Cortex of kidney (tissue), 1 donor: ENCODE measurements at places on chromosomes 4 and X.

DNA sequence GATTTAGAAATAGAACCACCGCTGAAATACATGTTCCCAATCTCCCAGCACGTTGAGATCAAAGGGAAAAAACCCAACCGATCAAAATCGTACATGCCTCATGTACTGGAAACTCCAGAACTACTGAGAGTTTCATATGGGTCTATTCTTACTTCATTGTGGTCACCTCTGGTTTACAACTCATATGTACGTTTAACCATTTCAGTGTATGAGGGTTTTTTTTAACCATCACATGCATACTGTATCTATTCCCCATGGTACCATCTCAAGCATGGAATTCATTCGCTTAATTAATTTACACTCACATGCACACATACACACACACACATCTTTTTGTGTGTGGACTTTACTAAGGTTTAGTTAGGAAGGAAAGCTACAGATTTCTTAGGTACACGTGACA, 46.0 kb upstream of the CLNK start:
- DNase-seq: no peak

- no peak for DNase-seq
These were observed 26.4 kb downstream of the ENPP6 start for GRCh38 chr4:184191267-184191666.

- DNase-seq: no peak
These were observed 2.4 kb downstream of the LONRF3 start for GRCh38 chrX:118976599-118977340.

DNA sequence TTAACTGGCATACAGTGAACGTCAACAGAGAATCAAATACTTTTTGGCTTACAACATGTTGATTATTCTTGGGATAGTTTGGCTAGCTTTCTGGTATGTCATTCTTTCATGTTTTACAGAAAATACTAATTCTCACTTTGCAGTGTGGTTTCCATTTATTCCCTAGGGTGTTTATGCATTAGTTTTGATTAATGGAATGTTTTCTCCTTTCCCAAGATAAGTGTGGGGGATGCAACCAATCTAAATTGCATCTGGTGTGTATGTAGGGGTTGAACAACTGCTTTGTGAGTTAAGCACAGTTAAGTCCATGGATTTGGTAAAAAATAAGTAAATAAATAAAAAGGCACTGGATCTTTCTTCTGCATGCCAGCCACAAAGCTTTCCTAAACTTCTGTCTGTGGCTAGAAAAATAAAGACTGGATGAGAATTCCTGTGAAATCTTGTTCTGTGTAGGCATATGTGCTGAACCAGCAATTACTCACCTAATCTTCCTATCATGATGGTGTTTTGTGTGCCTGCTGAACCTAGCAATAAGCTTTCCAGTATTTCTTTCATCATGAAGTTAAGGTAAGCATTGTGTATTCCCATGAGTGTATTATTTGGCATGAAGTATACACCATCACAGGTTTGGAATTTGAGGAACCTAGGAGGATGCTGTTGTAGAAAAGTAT, 50.6 kb upstream of the TENM3 start:
- DNase-seq: no peak
